ENCODE measurements at places on chromosomes 4 and X.

DNA sequence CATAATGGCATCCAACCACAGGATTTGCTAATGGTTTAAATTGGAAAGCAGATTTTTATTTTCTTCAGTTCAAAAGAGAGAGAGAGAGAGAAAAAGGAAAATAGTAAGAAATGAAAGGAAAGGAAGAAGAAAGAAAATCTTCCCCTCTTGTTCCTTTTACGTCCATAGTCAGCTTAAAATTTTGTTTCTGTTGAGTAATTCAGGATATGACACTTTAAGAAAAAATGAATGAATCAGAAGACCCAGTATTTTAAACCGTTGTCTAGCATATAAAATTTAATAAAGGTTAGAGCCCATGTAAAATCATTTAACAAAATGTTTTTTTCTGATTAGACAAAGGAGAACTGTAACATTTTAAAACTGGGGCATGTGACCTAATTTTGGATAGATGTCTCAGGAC, 391.8 kb upstream of the EPHA5 start:
- peak; percentile 49 for DNase-seq

DNA sequence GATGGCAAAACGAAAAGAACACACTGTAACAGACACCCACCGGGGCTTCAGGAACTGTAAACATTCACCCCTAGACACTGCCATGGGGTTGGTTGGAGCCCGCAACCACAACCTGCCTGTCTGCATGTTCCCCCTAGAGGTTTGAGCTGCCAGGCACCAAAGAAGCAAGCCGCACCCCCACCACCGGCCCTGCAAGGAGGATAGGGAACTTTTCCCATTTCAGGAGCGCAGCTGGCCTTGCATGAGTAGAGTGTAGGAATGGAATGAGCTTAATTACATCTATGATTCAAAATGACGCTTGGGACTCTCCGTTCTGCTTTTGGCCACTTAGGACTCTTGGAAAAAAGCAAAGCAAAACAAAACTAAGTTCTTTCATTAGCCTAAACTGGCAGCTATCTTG, 243.6 kb upstream of the CTSO start:
- no peak for DNase-seq

DNA sequence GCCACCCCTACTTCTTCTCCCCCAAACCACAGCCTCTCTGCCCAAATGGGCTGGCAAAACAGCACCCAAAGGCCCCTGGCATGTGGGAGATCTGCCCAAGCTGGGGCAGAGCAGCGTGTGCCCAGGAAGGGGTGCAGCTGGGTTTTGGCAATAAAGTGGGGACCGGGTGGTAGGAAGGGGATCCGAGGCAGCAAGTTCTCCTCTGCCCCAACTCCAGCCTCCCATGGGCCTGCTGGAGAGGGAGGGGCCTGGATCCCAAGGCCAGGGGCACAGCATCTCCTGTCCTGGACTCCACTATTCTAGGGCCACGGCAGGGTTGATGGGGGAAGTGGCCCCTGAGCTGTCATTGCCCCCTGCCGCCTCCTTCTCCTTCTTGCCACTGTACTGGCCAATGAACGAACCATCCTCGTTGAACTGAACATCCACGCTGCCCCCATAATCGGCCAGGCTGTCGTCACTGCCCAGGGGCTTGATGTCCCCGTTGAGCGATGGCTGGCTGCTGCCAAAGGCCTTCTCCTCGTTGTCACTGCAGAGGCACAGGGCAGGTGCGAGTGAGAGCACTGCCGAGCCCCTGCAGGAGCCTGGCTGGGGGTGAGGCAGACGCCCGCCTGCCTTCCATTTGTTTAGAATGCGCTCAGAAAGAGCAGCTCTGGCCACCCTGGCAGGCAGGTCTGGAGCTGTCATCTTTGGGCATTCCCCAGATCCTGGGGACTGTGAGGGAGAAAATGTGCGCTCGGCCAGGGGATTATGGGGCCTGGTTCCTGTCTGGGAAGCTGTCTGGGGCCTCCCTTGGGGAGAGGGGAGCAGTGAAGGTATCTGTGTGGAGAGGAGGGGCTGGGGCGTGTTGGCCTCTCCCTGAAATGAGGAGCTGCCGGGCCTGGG, 23.4 kb downstream of the L1CAM start:
- no peak for DNase-seq

DNA sequence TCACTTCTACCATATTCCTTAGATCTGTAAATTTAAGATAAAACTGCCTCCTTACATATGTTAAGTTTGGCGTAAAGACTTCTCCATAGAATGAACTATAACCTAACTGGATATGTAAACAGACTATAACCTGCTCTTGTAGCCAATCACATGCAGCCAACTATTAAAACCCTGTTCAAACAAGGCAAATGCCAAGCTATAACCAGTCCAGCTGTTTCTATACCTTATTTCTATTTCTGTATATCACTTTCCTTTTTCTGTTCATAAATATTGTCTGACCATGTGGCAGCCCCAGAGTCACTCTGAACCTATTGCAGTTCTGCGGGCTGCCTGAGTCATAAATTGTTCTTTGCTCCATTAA, 12.4 kb upstream of the POF1B start:
- no peak for DNase-seq

DNA sequence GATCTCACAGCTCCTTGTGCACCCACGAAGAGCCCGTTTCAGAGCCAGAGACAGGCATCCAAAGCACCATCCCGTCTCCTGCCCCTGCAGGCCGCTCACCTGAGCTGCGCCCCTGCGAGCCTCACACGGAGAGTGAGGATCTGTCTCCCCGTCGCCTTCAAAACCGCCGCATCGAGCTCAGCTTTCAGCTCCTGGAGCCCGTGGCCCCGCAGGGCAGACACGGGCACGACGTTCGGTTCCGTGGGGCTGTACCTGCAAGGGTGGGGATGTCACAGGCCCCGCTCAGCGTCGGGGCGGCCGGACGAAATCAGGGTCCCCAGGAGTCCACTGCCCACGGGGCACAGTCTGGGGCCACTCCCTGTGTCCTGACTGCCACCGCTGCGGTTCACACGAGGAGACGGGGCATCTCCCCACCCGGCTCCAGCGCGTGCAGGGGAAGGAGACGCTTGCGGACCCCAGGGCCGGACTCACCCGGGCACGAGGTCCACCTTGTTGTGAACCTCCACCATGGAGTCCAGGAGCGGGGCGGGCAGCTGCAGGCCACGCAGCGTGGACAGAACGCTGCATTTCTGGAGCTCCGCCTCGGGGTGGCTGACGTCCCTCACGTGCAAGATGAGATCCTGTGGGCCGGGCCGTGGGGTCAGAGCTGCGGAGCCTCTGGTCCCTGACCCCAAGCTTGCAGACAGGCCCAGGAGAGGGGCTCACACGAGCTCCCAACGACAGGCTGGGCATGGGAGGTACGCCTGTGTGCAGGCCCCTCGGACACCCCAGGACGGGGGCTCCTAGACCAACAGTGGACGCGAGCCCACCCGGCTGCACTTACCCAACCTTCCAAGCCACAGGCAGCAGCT, 11.1 kb downstream of the GTPBP6 start:
- DNase-seq = no peak

DNA sequence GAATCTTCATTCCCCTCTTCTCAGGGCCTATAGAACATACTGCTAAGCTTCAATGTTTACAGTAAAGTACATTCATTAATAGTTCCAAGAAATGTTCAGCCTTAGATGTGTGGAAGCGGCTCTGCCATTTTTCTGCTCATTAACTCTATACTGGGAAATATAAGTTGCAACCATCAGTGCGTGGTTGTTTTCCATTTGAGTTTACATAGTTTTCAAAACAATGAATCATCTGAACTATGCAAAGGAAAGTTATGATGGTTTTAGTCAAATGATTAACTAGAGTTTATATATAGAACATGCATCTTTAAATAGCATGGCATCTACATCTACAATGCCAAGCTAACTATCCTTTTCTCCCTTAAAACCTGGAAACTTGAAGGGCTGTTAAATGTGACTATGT, 29.6 kb downstream of the LEF1 start:
- DNase-seq = no peak

- no peak for DNase-seq
Observed at GRCh38 chrX:118530219-118530911, 34.8 kb downstream of the DOCK11 start.

Measured in HS-27A (cell line).